ENCODE measurements at places on chromosomes 1 and 21.
A peak's percentile ranks its signal among the peaks of the same experiment; 100 is the strongest.

DNA sequence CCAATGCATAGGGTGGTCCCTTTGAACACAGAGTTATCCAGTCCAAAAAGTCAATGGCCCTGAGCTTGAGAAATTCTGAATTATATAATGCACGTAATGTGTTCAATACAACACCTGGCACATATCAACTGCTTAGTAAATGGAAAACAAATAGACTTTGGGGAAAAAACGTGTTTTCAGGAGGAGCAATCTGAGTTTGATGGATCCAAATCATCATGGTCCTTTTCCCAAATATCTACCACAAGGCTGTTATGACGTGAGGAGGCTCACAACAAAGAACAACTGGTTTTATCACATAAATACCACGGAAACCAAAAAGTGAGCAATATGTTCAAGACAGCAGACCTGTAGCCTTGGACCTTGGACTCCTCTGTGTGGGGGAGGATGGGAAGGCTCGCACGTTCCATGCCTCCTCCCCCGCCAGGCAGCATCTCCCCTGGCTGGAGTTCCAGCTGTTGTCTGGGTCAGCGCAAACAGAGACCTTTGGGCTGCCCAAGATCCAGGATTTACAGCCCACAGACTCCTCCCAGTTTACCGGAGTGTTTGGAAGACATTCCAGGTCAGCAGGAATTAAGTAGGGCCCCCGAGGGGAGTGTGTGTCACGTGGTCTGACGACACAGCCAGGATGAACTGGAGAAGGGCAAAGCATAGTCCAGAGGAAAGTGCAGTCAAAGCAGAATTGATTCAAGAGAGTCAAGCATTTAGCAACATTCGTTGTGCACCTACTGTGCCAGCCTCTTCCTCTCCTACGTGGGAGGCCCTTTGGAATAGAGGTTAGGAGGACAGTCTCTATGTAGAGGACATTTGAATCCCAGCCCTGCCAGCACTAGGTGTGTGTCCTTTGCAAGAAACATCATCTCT is 32.2 kb upstream of the MED18 start:
- no peak for DNase-seq

GRCh38 chr1:42145389-42145716 is 7.9 kb upstream of the GUCA2B start:
- DNase-seq: no peak

GRCh38 chr1:185735701-185736064 is 1.5 kb downstream of the HMCN1 start:
- DNase-seq: no peak

GRCh38 chr1:27752360-27752759 is 20.7 kb upstream of the STX12 start:
- DNase-seq: no peak

DNA sequence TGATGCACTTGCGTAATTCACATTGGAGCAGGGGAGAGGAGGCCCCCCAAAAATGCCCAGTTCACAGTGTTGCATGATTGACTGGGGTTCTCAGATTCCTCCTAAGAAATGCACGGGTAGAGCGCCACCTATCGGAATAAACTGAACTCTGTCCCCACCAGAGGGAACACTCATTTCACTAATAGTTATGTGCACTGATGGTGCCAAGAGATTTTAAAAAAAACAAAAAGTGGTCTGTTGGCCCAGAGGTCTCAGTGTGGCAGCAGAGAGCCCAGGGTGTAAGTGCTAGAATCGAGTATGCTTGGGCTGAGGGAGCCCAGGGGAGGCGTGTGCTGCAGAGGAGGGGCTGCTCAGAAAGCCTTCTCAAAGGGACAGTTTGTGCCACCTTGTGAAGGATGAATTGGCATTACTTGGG is 6.9 kb downstream of the PINK1 start:
- peak; percentile 30 for DNase-seq

DNA sequence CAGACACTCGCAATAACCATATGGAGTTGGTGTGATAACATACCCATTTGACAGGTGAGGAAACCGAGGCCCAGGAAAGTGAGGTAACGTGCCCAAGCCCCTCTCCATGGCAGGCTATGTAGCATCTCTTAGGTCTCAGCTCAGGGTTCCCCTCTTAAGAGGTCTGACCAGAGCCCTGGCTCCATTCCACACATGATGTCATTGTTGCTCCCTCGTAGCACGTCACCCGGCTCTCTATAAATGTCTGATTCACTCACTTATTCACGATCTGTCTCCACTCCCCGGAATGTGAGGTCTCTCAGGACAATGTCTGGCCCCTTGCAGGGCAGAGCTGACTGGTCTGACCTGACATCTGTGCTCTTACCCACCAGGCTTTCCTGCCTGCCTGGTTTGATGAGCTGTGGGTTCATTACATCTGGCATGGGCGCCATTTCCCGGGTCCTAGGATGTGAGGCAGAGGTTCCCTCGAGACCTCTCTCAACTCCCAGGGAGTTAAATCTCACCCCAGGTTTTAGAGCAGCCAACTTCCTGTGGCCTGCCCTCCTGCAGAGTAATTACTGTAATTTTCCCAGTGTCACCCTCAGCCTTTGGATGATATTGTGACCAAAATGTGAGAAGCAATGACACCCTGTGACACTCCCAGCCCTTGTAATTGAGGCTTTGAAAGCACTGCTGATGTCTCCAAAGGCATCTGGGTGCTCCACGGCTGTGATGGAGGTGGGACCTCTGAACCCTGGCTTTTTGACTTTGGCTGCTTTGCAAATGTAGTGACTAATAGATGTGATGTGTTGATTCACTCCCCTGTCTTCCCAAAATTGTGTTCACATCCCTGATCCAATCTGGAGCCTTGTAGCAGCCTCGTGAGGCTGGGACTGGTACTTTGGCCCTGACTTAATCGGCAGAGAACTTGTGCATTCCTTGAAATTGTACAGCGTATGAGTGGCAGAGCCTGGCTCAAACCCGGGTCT is 10.6 kb downstream of the ACTL8 start:
- DNase-seq: no peak

- no peak for DNase-seq
Measured at GRCh38 chr1:93757256-93758036, 75.8 kb upstream of the BCAR3 start.

GRCh38 chr1:220755309-220755708 is 7.2 kb downstream of the MTARC2 start:
- DNase-seq: no peak

DNA sequence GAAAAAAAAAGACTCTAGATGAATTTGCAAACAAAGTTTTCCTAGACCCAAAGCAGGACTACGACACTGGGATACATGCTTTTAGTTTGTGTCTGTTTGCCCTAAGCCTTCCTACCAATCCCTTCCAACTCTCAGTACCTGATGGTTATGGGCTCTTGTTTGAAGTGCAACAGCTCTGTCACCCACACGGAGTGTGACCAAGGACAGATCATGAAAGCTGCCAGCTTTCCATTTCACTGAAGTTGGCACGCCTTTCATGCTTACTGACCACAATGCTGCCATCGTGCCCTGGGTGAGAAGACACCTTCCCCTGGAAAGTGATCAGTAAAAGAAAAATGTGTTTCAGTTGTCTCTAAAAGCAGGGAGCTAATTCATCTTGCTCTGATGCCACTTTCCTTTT is 312.5 kb upstream of the PTBP2 start:
- no peak for DNase-seq

DNA sequence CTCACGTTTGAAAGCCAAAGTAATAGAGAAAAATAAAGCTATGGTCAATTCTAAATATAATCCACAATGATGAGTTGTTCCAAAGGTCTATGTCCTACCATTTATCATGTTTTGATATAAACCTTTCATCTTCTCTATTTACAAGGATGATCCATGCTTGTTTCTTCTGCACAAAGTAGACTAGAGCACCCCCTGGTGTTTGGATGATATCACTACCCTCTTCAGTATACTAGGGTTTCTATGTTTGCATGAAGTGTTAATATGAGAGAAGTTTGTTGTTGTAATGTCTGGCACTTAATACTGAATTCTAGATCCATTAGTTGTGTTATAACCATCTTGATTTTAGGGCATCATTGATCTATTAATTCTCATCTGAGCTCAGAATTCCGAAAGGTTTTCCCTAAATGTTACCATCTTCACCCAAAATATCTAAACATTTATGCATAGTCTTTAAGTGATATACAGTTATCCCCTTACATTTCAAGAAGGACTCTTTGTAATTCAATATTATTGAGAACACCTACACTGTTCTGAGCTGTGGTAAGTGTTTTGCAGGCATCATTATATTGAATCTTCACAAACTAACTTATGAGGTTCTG is 21.1 kb downstream of the CLDN8 start:
- no peak for DNase-seq

DNA sequence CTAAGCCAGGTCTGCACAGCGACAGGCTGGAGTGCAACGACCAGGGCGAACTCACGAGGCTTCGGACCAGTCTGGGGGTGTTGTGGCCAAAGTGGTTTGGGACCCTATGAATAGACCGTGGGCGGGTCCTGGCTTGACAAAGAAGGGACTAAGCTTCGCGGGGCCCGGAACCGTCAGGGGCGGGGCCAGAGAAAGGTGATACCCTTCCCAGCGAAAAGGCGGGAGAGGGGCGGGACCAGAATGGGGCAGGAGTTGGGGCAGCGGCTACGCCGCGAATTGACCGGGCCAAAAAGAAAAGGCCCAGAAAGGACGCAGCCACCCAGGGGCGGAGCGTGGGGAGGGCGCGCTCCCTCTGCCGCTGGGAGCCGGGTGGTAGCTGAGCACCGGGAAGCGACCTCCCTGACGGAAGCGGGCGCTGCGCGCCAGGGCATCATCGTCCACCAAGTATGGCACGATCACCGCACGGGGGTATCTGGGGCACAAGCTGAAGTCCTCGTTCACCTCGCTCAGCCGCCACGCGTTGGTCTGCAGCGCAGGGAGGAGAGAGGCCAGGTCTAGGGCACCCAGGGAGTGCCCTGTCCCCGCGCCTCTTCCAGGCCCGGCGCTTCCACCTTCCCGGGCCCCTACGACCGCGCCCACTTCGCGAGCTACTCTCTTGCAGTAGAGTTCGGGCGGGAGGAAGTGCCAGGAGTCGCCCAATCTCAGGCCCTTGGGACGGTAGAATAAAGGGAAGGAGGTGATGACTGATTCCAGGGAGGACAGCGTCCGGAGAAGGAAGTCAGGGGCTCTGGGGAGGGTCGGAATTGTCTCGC is 6.7 kb upstream of the FAM167B start:
- DNase-seq: peak; percentile 47

DNA sequence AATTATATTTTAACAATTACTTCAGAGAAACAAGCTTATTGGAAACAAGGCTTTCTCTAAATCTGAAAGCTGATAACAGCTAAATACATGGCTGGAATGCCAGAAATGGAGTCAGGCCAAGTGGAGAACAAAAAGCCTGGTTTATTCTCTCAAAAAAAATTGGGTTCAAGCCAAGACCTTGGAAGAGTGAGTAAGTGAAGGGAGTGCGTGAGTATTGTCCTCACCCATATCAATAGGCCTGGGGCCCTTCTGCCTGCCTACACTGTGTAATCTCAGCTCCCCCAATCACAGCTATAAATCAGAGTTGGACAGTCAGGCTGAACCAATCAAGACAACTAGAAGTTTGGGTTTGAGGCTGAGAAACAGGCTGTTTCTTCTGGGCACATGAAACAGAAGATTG is 7.4 kb downstream of the KYAT3 start:
- DNase-seq: no peak

Measured in stimulated activated CD8-positive, alpha-beta memory T cell treated with anti-CD3 and anti-CD28 coated beads, Interleukin-2, amount 100 ng/mL, for 1 hour (primary cell).